ENCODE measurements at places on chromosomes 1 and 21.

GRCh38 chr1:29467989-29468900, 231.9 kb downstream of the PTPRU start:
- no peak for DNase-seq

DNA sequence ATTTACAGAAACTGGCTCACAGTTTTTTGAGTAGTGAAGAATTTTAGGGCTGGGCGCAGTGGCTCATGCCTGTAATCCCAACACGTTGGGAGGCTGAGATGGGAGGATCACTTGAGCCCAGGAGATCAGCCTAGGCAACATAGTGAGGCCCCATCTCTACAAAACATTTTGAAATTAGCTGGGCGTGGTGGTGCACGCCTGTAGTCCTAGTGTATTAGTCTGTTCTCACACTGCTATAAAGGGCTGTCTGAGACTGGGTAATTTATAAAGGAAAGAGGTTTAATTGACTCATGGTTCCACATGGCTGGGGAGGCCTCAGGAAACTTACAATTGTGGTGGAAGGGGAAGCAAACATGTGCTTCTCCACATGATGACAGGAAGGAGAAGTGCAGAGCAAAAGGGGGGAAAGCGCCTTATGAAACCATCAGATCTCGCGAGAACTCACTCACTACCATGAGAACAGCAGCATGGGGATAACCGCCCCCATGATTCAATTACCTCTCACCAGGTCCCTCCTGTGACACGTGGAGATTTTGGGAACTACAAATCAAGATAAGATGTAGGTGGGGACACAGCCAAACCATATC, 24.4 kb upstream of the DYRK1A start:
- no peak for DNase-seq

DNA sequence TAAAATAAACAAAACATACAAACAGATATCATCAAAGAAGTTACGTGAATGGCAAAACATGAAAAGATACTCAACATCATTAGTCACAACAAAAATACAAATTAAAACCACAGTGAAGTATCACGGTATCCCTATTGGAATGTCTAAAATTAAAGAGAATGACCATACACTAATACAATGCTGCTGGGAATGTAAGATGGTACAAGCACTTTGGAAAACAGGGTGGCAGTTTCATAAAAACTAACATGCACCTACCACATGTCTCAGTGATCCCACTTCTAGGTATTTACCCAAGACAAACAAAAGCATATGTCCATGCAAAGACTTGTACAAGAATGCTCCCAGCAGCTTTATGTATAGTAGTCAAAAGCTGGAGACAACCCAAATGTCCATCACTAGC, 69.1 kb downstream of the HSF2BP start:
- DNase-seq, result no peak

- DNase-seq, result no peak
These were observed 168.5 kb upstream of the SYT6 start for GRCh38 chr1:114322207-114322606.

DNA sequence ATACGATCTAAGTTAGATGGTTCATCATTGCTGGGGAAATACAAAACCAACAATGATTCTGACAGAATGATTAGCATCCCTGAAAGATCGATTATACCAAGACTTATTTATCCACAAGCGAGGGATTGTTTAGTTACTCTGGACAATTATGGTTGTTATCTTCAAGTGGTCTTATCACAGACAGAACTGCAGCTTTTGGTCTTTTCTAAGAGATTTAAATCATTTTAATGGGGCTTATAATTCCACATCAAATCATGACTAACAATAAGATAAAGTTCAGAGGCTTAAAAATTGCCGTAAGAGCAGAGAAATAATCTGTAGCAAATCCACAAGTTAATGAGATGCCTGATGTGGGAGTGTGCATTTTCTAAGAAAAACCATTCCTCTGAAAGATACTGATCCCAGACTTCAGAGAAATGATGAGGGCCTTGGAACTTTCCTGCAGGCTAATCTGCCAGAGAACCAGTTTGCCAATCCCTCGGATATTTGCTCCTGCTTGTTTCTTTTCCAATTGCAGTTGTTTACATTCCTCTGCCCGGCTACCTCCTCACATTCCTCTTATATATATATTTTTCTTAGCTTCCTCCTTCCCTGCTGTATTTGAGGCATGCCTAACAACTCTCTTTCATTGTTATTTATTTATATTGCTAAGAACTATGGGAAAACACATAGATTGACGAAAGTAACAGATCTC, 134.8 kb downstream of the BACH1 start:
- no peak for DNase-seq

- DNase-seq, result no peak
These were observed 5.0 kb upstream of the PLA2G2C start for GRCh38 chr1:20191266-20191825.
